ENCODE measurements at places on chromosomes 12 and 14.

DNA sequence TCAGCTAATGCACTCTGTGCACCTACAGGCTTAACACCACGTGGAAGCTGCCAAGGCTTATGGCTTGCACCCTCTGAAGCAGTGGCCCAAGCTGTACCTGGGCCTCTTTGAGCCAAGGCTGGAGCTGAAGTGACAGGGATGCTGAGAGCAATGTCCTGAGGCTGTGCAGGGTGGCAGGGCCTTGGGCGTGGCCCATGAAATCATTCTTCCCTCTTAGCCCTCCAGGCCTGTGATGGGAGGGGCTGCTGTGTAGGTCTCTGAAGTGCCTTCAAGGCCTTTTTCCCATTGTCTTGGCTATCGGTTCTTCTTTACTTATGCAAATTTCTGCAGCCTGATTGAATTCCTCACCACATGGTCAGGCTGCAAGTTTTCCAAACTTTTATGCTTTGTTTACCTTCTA lies 47.4 kb upstream of the TMTC1 start:
- DNase-seq, result no peak

DNA sequence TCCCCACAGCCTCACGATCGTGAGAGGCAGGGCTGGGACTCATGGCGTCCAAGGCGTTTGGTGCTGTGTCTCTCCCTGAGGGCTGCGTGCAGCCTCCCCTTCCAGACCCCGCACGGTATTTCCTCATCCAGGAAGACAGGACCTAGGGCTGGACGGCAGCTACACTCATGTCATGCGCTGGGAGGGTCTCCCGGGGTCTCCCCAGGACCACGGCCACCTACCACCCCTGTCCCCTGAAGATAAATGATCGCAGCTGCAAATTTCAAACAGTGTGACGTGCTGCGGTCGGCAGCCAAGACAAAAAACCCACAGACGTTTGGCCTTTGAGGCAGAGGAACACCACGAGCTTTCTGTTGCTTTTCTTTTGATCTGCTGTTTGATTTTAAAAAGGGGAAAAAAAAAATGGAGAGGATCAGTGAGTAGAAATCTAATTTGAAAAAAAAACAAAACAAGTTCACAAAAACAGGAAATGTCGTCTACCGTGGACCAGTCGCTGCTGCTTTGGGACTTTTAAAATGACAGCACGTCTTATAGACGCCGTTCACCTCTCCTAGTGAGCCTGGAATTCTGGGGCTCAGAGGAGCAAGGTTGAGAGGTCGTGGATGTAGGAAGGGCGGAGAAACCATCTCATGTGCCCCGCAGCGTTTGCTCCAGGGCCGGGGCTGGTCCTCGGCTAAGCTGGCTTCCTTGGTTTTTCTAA lies 237.6 kb downstream of the SLC41A2 start:
- DNase-seq, result no peak

DNA sequence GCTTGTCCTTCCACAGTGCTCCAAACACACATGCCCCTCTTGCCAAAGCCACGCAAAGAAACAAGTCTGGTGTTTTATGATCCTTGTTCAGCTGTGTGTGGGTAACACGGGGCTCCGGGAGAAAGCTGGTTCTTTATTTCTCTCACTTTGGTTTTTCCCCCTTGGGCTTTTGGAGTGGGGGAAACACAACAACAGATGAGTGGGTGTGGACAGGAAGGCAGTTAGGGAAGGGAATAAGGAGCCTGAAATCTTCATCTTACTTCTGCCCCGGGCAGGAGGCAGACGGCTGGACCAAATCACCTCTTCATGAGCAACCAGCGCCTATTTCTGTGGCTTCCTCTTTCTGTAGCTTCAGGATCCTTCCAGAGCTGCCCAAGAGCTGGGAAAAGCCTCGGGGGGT lies 218.5 kb downstream of the PHETA1 start:
- no peak for DNase-seq

DNA sequence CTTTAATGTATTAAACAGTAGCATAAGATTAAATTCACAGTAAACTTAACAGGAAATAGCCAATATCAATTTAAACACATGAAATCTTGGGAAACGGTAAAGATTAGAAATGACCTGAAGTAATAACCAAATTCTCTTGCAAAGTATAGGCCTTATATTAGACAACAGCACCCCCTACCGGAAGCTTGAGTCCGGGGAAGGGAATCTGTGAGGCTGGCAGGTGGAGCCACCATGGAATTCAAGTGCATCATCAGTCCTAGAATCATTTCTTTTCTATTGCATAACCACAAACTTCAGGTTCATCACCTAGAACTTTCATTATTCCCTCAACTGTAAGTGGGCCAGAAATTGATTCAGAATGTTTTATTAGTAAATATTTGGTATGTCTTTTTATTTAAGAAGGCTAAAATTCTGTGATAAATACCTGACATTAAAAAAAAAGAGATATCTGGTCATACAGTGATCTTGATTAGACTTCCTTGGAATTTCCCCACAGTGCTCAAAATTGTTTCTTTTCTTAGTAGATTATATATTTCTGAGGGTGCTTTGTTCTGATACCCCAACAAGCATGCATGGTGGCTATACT lies 48.6 kb downstream of the AP5M1 start:
- peak; percentile 81 for DNase-seq

DNA sequence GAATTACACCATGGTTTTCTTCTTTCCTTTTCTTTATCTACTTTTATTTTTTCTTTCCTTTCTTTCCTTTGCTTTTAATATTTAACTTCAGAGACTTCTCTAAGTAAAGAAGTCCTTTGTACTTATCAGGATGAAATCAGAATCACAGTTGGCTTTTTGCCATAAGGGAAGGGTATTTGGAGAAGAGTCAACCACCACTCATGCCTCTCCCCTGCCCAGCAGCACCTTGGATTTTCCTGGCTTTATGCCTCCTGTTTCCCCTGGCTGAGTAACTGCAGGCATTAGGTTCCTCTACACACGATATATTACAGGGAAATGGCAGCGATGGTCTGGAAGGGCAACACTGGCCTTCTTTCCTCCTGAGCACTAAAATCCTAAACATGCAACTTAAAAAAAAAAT lies 266.4 kb upstream of the CAND1 start:
- no peak for DNase-seq

DNA sequence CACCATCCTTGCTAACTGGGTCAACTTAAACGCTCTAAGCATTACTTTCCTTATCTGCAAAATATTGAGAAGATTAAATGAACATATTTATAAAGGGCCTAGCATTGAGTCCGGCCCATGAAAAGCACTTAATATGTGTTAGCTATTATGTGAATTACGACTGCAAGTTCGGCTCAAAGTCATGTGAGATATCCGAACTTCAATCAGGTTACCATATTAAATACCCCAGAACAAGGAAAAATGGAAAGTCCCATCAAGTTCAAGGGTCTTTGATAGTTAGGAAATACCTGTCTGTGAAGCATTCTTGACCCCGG lies 487 bp upstream of the NRDE2 start:
- no peak for DNase-seq

- DNase-seq, result no peak
Observed at GRCh38 chr14:67377916-67378315, 17.8 kb downstream of the EIF2S1 start.

GRCh38 chr12:110582276-110583136 lies 612 bp downstream of the PPTC7 start:
- DNase-seq, result peak; percentile 63

DNA sequence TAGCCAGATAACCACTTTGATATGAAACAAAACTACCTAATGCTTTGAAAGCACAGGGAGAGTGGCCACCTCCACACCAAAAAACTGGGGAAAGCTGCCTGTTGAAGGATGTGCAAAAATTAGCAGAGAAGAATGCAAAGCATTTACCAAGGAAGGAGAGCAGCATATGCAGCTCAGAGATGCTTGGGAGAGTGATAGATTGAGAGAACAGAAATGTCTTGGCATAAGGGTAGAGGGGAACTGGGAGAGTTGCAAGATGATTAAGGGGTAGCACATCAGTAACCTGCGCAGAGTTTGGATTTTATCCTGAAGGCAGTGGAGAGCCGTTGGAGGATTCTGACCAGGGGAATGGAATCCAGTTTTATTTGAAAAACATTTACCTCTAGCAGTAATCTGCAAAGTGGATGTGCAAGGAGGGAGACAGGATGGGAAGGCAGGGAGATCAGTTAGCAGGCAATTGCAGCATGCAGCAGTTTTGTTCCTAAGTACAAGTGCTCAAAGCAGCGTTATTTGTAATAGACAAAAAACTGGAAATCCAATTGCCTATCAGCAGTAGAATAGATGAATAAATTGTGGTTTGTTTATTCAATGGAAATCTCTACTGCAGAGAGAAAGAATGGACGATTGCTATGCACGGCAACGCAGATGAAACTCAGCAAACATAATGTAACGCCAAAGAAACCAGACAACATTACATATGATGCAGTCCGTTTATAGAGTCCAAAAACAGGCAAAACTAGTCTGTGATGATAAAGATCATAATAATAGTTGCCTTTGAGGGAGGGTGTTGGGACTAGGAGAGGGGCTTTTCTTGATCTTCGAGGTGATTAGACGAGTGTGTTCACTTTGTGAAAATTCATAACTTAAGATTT lies 81.5 kb downstream of the BHLHE41 start:
- DNase-seq, result no peak

- no peak for DNase-seq
Observed at GRCh38 chr12:127712561-127712960, 554.4 kb upstream of the TMEM132C start.

DNA sequence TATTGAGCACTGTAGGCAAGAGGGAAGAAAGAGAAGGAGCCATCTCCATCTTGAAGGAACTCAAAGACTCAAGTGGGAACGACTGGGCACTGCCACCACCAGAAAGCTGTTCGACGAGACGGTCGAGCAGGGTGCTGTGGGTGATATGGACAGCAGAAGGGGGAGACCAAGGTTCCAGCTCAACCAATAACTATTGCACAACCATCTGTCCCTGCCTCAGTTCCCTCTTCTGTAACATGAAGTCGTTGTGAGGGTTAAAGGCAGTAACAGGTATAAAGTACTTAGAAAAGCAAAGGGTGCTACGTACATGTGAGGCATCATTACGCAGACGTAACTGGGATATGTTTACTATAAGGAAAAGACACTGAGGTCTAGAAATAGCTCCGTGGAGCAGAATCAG lies 13.9 kb upstream of the BDKRB1 start:
- no peak for DNase-seq

DNA sequence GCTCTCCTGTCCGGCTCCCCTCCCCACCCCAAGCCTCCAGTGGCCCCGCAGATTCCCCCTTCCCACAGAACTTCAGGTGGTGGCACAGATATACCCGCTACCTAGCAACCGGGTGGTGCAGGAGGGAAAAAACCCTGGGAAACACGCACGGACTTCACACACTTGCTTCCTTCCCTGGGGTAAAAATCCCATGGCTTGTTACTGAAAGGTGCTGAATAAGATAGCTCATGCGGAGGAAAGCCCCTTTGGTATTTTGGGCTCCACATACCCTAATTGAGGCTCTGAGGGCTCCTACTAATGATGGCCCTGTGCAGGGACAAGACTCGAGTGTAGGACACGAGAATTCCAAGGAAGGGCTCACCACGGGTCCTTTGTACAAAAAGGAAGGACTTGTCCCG lies 869 bp upstream of the RIMBP2 start:
- no peak for DNase-seq

GRCh38 chr12:62606654-62607053 lies 140.0 kb downstream of the MON2 start:
- no peak for DNase-seq

DNA sequence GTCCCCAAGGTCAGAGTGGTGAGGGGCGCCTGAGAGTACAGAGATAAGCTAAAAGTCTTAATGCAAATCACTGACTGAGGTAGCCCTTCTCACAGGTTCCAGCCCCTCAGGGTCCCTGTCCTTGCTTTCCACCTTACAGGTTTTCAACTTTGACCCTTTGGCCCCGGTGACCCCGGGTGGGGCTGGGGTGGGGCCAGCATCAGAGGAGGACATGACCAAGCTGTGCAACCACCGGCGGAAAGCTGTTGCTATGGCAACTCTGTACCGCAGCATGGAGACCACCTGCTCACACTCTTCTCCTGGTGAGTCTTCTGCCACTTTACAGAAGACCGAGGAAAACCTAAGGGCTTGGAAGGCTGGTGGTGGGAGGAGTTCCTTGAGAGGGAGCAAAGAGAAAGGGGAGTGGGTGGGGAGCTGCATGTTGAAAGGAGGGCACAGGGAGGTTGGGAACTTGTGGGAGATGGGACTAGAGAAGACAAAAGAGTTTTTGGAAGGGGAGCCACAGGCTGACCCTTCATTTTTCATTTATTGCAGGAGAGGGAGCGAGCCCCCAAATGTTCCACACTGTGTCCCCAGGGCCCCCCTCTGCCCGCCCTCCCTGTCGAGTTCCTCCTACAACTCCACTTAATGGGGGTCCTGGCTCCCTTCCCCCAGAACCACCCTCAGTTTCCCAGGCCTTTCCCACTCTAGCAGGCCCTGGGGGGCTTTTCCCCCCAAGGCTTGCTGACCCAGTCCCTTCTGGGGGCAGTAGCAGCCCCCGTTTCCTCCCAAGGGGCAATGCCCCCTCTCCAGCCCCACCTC lies 2.4 kb downstream of the MBD6 start:
- DNase-seq, result peak; percentile 18

GRCh38 chr12:122090759-122091515 lies 12.4 kb downstream of the MLXIP start:
- DNase-seq, result no peak

- no peak for DNase-seq
Observed at GRCh38 chr12:115880238-115880637, 397.3 kb downstream of the MED13L start.

GRCh38 chr14:58272588-58273372 lies 25.6 kb upstream of the ARID4A start:
- no peak for DNase-seq

DNA sequence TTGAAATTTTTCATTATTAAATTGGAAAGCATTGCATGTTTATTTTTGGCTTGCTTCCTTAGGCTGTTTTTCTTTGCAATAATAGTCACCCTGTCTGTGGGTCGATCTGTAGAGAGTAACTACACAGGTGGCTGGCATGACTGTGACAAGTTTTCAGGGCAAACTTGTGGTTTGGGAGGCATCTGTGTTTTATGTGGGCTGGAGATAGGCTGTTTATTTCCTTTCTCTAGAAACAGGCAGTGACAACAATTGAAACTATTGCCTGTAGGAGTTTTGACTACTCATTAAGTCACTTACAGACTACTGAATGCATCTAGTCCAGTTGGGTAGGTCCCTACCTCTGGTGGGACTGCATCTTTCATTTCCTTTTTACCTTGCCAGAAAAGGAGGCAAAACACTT lies 155.6 kb downstream of the DYRK2 start:
- DNase-seq, result no peak

GRCh38 chr14:75156901-75157300 lies 19.5 kb downstream of the TMED10 start:
- no peak for DNase-seq

- DNase-seq, result no peak
Observed at GRCh38 chr14:101184104-101184455, 280.6 kb upstream of the RTL1 start.

GRCh38 chr12:122859303-122860039 lies 24.2 kb downstream of the HIP1R start:
- DNase-seq, result no peak

DNA sequence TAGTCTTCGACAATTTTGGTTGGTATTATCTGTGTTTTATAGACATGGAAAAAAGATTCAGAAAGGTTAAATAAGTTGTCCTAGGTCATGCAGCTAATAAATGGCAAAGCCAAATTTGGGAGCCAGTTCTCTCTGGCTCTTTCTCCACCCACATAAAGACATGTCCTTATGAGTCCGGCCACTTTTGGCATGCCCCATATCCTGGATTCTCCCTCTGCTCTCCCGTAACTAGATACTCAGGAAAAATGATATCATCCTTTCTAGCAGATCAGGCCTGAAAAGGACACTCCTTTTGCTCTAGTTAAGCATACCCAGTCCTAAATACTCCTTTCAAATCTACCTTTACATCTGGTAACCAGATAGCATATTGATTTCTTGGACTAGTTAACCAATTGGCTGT lies 64.4 kb downstream of the TTLL5 start:
- no peak for DNase-seq

Measured in nephron progenitor cell (in vitro differentiated cells).